ENCODE measurements at places on chromosomes 7 and 10. TPM values are rescaled to one million over a fixed set of nuclear protein-coding genes. Genes with fewer than 3 reads are reported as not detected.

Gene RPEL1
- not detected for polyA plus RNA-seq

- no peak for DNase-seq
Observed at GRCh38 chr7:131501930-131502685, 54.3 kb downstream of the PODXL start.

- DNase-seq: no peak
Observed at GRCh38 chr7:28661826-28662595, 249.7 kb downstream of the CREB5 start.

DNA sequence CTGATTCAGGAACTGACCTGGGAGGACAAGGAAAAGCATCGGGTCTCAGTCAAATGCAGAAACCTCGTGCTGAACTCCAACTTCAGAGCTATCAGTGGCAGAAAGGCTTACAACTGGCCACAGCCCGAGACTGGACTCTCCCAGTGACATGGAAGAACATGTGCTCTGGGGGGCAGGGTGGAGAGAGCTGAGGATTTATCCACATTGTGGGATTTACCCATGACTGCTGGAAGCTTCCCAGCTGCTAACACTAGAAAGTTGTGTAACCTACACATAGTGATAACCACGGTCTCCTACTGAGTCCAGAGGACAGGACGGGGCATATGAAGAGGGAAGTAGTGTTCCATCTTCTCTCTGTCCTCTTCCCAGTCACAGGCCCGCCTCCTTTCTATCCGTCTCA, 103.4 kb downstream of the ITIH5 start:
- no peak for DNase-seq

GRCh38 chr10:70032667-70033289, 19.9 kb upstream of the MACROH2A2 start:
- no peak for DNase-seq

Gene TRIM50
- polyA plus RNA-seq: not detected

Gene CCL24
- polyA plus RNA-seq: not detected

DNA sequence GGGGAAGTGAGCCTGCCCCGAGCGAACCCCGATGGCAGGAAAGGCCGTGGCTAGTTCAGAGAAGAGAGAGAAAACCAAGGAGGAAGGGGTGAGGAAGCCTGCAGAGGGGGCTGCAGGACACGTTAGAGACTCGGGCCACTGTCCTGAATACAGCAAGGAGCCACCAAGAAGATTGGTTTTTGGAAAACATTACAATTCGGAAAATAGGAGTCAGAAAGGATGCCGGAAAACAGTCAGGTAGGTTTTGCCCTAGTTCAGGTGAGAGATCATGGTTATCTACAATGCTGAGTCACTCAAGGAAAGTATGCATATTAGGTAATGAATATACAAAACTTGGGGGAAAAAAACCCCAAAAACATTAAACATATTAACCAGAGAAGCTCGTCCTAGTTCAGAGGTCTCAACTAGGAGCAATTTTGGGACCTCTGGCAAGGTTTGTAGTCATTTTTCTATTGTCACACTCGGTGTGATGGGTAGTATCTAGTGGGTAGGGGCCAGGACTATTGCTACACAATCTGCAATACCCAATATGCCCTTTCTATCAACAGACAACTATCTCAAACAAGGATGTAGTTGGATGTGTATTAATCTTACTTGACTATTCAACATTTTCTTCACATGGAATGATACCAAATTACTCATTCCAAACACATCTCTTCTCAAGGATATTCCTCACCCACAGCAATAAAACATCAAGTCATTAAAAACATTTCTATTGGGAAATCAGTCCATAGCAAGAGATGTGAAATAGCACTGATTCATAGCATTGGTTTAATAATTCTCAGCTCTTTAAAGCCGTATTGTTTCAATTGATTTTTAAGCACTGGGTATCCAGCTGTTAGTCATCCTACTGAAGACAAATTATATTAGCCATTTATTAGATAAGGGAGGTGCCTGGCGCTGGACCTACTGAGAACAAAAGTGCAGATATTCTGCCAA, 74.4 kb upstream of the RSU1 start:
- DNase-seq: peak; percentile 66

Gene ANK3
- polyA plus RNA-seq: not detected

GRCh38 chr10:46539596-46540411, 16.7 kb downstream of the GPRIN2 start:
- no peak for DNase-seq

DNA sequence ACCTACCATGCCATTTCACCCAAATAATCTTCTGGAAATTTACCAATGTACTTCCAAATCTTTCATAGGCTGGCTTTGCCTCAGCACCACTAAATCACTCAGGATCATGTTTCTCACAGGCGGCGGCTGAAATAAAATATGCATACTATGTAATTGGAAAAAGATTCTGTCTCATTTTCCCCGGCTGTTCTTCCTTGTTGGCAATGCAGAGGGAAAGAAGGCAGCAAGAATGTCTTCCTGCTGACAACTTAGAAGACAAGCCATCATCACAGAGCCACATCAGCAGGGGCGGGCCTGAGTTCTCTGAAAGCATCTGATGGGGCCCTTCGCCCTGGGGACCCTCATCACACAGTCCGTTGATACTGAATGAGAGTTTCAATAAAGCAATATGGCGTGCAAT, 39.2 kb upstream of the COL1A2 start:
- no peak for DNase-seq

DNA sequence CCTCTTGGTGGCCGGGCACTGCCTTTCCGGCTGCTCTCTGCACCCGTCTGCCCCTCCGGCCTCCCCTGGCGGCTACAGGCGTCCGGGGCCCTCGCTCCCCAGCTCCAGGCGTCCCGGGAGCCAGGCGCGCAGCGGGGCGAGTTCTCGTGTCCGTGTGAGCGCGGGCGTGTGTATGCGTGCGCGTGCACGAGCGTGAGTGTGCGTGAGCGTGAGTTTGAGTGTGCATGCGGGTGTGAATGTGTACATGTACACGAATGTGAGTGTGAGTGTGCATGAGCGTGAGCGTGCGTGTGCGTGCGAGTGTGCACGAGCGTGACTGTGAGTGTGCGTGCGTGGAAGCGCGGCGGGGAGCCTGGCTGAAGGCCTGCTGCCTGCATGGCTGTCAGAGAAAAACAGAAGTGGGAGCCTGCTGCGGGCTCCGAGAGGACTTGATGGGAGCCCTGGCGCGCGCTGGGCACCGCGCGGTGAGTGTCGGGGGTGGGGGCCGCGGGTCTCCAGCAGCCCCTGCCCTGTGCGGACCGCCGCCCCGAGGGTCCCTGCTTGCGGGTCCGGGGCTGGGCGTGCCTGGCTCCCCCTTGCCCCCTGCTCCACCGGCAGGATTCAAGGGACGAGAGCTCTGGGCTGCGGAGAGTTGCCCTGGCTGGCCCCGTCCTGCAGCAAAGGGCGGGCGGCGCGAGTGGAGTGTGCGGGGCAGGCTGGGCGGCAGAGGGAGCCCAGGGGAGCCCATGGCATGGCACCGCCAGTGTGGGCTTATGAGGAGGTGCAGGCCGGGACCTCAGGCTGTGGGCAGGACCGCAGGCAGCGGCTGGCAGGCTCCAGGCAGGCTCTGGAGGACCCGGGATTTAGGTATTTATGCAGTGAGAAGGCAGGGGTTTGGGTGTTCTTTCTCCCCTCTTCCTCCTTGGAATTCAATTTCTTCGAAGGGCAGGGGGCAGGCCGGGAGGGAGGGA, 75.8 kb upstream of the EN2 start:
- peak; percentile 62 for DNase-seq

- peak; percentile 66 for DNase-seq
Observed at GRCh38 chr10:110547139-110547761, 20.2 kb upstream of the SMC3 start.

DNA sequence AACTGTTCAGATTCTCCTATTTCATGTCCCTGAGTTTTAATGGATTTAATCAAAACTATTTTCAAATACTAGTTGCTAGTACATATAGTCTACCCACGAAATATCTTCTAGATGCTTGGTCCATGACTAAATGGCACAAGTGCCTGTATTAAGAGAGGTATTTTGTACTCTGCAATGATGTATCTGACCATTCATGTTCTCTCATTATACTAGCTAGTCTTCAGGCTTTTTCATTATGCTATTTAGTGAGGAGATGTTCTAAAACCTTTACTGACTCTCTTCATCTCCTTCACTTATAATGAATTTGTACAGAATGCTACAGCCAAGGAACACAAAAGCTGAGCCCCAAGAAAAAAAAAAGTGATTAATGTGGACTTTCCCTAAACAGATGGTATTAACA, 222.5 kb downstream of the AHR start:
- DNase-seq: no peak

DNA sequence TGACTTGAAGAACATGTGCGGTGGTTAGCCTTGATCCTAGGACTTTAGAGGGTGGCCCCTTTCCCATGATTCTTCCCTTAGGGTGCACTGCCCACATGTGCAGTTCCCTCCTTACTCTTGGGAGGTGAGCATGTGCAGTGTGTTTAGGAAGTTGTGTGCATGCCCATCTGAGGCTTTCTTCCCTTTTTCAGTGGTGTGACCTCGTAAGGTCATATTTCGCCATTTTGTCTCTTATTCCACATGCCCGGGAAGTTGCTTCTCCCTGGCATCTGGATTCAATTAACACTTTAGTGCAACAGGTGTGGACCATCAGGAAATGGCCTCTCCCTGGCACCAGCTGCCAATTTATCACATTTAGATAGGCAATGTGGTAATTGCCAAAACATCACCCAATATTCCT, 380.6 kb upstream of the VSTM2A start:
- DNase-seq: no peak

DNA sequence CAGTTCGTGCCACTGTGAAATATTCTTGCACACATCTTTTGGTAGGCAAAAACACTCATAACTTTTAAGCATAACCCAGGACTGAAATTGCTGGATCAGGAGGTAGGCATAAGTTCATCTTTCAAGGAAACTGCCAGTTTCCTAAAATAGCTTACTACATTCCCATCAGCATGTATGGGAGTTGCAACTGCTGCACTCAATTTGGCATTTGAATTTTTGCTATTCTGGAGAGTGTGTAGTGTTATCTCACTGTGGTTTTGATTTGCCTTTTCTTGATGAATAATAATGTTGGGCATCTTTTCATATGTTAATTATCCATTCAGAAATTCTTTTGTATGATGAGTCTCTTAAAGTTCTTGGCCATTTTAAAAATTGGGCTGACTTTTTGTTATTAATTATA, 95.2 kb downstream of the ORC5 start:
- no peak for DNase-seq

GRCh38 chr10:133235932-133236331, 1.7 kb upstream of the VENTX start:
- peak; percentile 75 for DNase-seq

GRCh38 chr10:103806395-103807187, 48.8 kb downstream of the SH3PXD2A start:
- no peak for DNase-seq

Gene OR2A7
- polyA plus RNA-seq: not detected

DNA sequence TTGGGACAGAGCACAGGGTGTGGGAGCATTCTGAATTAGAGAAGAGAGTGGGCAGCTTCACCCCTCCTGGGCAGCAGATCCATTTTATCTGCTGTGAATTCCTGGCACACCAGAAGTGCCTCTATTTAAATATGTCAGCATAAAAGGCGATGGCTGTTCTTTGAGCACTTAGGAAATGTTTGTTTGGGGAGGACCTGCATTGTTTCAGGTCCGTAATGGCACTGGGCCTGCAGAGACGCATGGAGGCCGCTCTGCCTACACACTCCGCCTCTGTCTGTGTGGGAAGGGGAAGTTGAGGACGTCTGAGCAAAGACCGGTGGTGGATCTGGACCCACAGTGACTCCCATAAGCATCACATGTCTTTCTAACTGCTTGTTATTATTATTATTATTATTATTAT, 253.2 kb downstream of the CAMK1D start:
- DNase-seq: no peak

Gene ANXA8
- 0.18 TPM for polyA plus RNA-seq

Gene RHOBTB1
- polyA plus RNA-seq: 0.62 TPM

- DNase-seq: peak; percentile 58
Observed at GRCh38 chr10:2897619-2898508, 169.5 kb upstream of the PFKP start.

Gene OR13A1
- polyA plus RNA-seq: not detected

DNA sequence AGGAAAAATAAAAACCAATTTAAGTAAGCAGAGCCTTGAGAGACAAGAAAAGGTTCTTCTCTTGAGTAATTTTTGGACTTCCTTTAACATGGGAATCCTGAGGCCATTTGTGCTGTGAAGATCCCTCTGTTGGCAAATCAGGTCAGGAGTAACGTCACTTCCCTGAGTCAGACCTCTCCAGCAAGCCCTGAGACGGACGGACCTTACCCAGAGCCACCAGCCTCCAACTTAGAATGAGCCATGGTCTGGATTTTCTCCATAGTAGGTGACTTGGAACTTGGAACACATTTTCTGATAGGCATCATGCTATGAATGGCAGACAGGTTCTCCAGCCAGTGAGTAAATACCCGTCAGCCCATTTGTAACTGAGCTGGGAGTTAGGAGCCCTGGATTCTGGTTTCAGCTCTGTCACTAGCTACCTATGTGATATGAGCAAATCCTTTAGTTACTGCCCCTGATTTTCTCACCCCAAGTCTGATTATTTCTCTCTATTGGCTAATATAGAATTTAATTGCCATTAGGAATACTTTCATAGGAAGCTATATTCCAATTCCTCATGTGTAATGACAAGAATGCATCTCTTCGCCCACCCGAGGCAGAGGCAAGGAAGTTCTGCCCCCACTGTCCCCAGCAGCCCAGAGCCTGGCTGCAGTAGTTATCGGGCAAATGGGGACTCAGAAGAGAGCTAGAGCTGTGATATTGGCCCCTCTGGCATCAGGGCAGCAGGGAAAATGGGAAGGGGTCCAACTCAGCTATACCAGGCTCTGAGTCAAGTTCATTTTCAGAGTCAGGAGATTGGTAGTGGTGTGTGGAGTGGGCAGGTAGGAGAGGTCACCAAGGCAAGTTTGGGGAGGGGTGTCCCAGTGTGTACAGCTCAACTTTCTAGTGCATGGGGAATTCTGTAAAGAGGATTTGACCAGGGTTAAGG, 153.7 kb upstream of the AGK start:
- no peak for DNase-seq

- no peak for DNase-seq
Observed at GRCh38 chr7:7976677-7977076, 8.1 kb downstream of the GLCCI1 start.

- DNase-seq: no peak
Observed at GRCh38 chr10:117363028-117363427, 12.2 kb downstream of the PDZD8 start.

- DNase-seq: no peak
Observed at GRCh38 chr7:55437375-55437774, 72.2 kb downstream of the LANCL2 start.

Gene CUZD1
- 0.14 TPM for polyA plus RNA-seq

- DNase-seq: no peak
Observed at GRCh38 chr7:127417346-127417745, 24.8 kb upstream of the ZNF800 start.

GRCh38 chr7:34787586-34787985, 129.6 kb downstream of the NPSR1 start:
- no peak for DNase-seq

GRCh38 chr7:141674171-141674671, 27.7 kb downstream of the DENND11 start:
- no peak for DNase-seq

- peak; percentile 21 for DNase-seq
Observed at GRCh38 chr7:25897261-25897782, 254.7 kb upstream of the NFE2L3 start.
